Activated gamma-delta T cell (primary cell): ENCODE measurements at places on chromosomes 1 and 21.

GRCh38 chr1:236287356-236287755 is 5.6 kb upstream of the ERO1B start:
- no peak for DNase-seq

DNA sequence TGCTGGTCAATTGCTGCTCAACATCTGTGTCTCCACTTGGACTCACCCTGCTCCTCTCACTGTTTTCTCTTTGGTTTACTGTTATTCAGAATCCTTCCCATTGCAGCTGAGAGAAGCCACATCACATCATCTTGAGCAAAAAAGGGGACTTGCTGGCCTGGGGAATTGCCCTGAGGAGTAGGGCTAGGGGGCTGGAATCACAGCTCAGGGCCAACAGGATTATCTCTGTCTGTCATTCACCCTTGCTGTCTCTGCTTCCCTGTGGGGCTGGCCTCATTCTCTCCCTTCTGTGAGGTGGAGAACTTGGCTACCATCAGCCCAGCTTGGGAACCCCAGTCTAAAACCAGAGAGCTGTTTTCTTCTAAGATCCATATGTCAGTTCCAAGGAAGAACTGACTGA is 140.7 kb upstream of the WNT4 start:
- DNase-seq = no peak

GRCh38 chr1:9867408-9868243 is 42.4 kb downstream of the CTNNBIP1 start:
- DNase-seq = peak; percentile 57

- DNase-seq = peak; percentile 52
Observed at GRCh38 chr1:20717452-20718342, at the start of gene KIF17. KIF17 (minus strand) TSS chr1:20718007; CDS start chr1:20717706, 301 bp downstream.

DNA sequence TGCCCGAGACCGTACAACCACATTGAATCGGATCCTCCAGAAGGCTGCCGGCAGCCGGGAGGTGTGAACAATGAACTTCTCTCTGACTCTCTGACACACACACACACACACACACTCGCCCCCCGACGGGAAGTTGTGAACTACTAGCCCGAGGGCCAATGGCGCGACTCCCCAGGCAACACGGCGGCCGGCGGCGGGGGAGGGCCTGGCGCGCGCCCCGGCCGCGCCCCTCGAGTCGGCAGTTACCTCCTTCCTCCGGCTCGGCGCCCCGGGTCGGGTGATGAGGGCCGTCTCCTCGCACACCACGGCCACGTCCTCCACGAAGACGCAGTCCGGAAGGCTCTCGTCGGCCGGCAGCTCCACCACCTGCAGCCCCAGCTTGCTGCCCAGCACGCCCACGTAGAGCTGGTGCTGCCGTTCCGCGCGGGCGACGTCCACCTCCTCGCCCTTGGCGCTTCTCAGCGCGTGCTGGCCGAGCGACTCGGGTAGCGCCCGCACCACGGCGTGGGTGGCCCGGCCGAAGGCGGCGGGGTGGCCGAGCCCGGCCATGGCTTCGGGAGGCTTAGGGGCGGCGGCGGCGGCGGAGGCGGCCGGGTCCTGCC is 361 bp downstream of the DDAH1 start:
- no peak for DNase-seq

DNA sequence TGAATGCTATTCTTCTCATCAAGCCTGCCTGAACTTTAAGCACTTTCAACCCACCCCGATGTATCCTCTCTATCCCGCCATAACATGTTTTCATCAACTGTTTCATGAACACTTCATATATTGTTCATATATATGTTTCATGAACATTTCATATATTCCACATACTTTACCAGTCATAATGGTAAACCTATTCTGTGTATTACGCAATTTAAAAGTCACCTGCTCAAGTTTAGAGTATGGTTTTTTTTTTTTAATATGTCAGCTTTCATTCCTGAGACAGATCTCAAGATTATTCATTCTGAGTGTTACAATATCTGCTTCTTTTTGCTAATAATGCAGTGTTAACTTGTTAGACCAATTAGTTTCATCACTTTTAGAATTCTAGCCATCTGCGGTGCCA is 140.7 kb downstream of the SIPA1L2 start:
- DNase-seq = no peak

DNA sequence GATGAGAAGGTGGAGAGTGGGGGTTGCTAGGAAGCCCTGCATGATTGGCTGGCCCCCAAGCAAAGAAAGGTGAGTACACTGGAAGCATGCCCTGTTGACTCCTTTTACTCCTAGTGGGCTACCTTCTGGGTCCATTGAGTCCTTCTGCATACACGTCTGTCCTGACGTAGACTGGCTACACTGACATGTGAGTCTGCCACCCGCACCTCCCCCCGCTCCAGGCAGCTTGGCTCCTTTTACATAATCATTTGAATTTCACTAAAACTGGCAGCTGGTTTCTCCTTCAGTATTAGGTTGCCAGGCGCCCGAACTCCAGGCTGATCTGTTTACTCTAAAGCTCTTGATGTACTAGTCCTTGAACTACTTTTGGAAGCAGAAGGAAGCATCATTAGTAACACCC is 8.7 kb downstream of the MRPS21 start:
- no peak for DNase-seq
